ENCODE measurements at places on chromosomes 6 and 20. TPM values are rescaled to one million over a fixed set of nuclear protein-coding genes. Genes with fewer than 3 reads are reported as not detected.
A peak's percentile ranks its signal among the peaks of the same experiment; 100 is the strongest.

The CCND3 gene
- polyA plus RNA-seq = 1,087 TPM

The DXO gene
- 19.5 TPM for polyA plus RNA-seq

The ADGRB3 gene
- polyA plus RNA-seq = not detected

The NEURL2 gene
- polyA plus RNA-seq = not detected

The NAA20 gene
- 65.1 TPM for polyA plus RNA-seq

The CLPSL1 gene
- polyA plus RNA-seq = not detected

The SOX18 gene
- not detected for polyA plus RNA-seq

The TMEM74B gene
- polyA plus RNA-seq = not detected

The SERPINB6 gene
- 243 TPM for polyA plus RNA-seq

The GSTA2 gene
- polyA plus RNA-seq = not detected

The NNAT gene
- 0.20 TPM for polyA plus RNA-seq

The ETV7 gene
- polyA plus RNA-seq = not detected

The GNAS-AS1 gene
- polyA plus RNA-seq = not detected

DNA sequence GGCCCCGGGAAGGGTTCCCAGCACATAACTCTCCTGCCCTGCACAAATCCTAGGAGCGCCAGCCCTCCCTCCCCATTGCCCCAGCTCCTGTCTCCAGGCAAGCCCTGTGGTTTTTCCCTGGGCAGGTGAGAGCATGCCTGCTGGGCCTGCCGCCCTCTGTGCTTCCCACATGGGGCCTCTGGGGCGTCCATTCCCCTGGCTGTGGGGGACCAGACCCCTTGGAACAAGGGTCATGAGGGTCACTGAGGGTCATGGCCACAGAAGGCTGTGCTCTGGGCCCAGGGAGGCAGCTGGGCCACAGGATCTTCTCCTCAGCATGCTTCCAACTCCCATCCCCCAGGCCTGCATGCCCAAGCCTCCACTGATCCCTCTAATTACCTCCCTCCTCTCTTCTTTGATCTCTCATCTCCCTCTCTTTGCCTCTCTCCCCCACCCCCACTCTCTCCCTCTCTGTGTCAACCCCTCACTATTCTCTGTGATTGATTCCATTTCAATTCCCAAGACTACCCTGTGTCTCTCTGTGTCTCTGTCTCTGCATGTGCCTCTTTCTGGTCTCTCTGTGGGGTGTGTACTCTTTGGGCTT lies 6.1 kb downstream of the MDFI start:
- no peak for DNase-seq

DNA sequence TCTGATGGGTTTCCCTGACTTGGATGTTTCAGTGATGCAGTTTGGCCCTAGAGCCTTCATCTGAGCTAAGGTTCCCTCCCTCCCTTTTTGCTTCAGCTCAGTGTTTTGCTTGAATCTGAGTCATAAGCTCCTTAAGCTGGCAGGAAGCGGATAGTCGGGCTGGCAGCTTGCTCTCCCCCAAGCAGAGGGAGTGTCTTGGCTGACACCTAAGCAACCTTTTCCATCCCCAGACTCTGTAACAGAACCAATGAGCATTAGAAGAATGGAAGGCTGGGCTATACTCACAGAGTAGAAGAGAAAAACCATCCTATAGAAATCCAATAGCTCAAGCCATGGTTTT lies 98.3 kb downstream of the HAO1 start:
- DNase-seq = no peak

DNA sequence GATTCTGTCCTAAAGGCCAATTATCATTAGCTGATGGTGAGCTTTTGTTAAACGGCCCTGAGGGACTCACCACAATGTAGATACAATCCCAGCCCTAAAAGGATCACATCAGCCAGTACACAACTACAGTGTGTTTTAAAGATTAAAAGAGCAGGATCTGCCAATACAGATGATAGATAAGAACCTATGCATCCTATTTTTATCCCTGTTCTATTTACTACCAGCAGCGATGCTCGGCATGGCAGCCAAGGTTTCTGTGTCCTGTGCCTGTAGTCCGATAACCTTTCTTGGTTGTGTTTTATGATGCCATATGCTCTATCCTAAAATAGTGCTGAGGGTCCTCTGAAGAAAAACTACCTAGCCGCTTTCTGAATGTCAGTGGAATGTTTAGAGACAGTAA lies 289.4 kb downstream of the PHACTR1 start:
- DNase-seq = no peak

DNA sequence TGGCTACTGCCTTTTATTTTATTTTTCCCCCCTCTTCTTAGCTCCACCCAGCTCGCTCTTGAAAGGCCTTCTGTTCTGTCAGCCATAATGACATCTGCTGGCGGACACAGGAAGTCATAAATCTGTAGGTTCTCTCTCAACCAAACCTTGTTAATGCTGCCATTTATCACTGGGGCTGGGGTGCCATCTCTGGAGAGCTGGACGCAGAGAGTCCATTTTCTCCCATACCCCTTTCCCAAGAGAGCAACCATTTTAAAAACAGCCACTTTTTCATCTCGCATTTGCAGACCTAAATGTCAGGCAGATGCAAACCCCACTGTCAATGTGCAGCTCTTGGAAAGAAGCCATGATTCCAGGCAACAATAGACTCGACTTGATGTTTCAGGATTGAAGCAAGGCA lies 13.0 kb upstream of the TSHZ2 start:
- DNase-seq = no peak

DNA sequence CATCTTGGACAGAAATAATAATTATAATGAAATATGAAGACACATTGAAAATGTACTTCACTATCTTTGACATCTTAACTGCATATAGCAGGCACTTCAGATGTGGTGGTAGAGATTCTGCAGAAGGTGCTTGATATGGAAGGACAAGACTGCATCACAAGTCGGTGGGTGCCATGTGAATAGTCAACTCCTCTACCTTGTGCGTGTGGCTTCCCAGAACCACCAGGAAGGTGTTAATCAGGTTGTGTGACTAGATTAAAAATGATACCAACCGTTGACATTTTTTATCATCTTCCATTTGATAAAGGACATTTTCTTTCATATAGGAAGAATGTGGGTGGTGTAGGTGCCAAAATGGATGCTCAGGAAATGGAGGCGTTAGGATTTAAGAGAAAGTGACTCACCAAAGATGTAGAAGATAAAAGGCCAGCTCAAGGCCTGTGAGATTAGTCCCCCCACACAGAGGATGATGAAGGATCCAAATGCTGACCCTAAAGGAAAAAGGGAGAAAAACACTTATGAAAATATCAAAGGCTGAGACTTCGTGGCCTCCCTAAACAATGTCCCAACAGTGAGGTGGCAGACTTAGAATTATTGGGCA lies 12.3 kb downstream of the SLC17A2 start:
- DNase-seq = no peak

DNA sequence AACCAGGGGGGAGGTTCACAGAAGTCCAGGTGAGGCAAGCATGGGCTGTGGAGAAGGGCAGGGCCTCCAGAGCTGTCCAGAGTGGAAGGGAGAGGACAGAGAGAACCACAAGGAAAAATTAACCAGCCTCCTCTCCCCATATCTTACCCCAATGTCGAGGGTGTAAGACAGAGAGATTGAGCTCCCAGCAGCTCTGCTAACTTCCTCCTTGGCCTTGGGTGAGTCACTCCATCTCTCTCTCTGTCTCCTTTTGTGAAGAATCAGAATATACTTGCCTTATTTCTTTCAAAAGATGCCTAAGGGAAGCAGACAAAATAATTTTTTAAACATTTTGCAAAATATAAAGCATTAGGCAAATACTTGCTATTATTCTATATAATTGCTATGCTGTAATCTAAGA lies 58.3 kb upstream of the IYD start:
- no peak for DNase-seq

- DNase-seq = no peak
Measured at GRCh38 chr6:89966228-89966544, 71.9 kb downstream of the GJA10 start.

DNA sequence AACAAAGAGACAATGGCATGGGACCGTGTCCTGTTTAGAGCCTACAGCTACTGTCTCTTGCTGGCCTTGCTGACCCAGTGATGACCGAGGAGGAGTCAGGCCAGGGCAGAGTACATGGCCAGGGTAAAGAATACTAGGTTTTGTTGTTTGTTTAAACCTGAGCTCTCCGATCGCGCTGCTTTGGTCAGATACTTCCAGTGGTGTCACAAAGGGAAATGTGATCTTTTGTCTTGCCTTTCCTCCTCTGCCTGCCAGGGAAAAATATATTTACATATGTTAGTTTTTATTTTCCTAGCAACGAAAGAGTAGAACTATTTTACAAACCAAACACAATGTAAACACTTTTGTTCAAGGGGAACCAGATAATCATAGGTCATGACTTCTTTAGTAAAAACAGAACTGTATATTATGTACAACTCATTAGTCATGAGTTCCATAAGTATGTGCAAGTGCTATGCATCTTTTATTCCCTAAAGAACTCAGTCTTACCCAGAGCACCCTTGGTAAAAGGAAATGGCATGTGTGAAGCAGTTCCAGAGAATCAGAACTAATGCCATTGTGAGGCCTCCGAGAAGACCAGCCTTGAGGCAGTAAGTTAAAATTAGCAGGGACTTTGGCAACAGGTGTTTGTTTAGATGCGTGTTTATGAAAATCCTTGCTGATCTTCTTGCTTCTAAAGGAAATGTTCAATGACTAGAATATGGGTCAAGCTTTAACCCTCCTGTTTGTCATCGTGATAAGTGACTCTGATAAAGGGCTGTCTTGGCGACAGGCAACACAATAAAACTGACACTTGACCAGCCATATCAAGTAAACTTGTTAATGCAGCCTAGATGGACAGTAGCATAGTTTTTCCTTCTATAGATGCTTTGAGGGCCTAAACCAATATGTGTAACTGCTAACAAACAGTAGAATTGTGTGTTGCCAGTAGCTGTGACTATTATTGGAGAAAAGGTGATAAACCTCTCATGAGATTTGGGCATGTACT lies 204.6 kb downstream of the NKAIN2 start:
- no peak for DNase-seq

GRCh38 chr6:30793521-30794194 lies 49.3 kb upstream of the IER3 start:
- peak; percentile 42 for DNase-seq

DNA sequence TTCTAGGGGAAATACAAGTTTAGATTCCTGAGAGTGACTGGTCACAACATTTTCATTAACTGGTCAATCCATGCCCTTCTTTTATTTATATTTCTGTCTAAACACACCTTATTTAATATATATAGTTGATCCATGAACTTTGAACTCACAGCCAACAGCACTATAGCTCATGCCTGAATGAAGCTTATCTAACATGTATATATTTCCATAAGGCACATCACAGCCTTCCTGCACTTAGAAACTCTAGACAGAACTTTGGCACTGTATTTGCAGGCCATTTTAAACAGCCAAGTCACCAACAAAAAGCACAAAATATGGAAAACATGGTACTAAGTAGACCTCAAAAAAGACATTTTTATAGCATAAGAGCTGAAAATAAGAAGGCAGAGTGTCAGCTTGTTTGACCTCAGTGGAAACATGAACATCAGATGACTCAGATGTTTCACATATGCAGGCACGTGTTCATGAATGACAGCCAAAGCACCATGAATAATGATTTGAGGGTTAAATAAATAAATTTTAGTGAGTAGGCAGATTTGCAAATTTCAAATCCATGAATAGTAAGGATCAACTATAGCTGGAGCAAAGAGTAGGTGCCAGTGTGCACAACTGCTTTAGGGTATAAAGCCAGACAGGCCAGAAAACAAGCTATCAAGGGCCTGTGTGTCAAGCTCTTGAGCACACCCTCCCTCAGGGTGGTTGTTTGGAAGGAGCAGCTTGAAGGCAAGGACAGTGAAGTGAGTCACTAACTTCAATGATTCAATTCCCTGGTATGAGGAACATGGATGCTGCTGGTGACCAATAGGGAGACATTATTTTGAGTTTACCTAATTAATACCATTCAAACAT lies 88.9 kb upstream of the NT5E start:
- DNase-seq = no peak

GRCh38 chr6:153074761-153075160 lies 56.3 kb downstream of the RGS17 start:
- no peak for DNase-seq

- no peak for DNase-seq
Measured at GRCh38 chr6:141552463-141552862, 580.3 kb upstream of the GJE1 start.

GRCh38 chr6:142883011-142883410 lies 62.0 kb downstream of the HIVEP2 start:
- no peak for DNase-seq

GRCh38 chr20:64072498-64073063 lies 6.7 kb downstream of the RGS19 start:
- no peak for DNase-seq

- DNase-seq = no peak
Measured at GRCh38 chr6:35128042-35128441, 13.1 kb downstream of the TCP11 start.

DNA sequence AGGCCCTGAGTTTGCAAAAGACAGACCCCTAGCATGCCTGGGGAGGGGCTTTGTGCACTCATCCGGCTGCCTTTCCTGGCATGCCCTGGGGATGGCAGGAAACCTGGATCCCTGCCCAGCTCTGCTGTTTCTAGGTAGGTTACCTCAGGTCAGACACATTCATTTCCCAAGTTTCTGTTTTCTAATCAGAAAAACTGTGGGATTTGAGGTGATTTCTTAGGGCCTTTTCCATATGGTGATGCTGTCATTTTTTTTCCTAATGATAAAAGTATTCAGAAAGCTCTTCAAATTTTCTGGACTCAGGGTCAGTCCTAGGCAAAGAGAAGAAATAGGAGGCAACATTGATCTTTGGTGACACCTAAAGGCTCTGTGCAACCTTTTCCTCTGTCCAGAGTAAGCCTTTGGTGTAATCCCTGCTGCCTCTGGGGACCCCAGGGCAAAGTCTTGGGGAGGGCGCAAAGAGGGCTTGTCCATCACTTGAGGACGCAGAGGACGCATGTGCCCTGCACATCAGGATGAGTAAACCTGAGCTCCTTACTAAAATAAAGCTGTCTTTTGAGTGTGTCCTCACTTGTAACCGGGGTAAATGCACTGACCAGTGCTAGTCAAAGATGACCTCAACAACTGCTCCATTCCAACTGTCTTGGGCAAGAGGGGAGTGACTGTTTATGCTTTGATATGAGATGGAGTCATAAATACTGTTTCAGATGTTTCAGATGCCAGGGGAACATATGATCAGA lies 13.5 kb upstream of the TRAM2 start:
- no peak for DNase-seq

DNA sequence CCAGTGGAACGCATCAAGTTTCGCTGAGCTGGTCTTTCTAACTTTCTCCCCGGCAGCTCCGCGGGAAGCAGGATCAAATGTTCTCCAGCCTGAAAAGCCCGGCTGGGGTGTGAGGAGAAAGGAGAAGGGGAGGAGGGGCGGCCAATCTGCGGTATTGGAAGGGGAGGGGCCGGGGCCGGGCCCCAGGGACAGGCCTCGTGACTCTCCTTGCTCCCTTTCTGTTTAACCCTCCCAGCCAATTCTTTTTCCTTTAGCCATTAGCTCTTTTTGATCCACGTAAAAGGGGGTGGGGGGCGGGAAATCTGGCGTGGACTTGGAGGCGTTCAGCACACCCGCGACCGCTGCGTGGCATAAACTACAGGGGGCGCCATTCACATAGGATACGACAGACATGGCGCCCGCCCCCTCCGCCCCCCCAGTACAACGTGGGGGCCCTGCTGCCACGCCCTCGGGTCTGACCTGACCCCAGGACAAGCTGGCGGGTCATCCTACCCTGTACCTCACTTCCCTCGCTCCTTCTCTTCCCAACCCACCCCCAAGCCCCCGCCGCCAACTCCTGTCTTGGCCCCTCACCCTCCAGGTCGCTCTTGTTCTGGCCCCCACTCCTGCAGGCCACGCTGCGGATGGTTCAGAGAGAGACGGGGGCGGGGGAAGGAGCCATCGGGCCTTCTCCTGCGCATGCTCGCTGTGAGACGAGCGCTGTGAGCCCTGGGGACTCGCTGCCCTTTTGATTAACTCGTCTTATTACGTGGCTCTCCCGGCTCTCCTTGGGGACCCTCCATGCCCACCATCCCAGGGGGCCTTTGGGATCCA lies 7.8 kb upstream of the MDGA1 start:
- DNase-seq = peak; percentile 83

GRCh38 chr6:32327103-32327502 lies 44.6 kb downstream of the TSBP1 start:
- no peak for DNase-seq

Measured in immature natural killer cell (primary cell).